ENCODE measurements at places on chromosomes 11 and 22.

GRCh38 chr11:102138670-102139069 lies 28.4 kb downstream of the YAP1 start:
- no peak for DNase-seq

- DNase-seq, result peak; percentile 54
These were observed at the start of gene ADM2 for GRCh38 chr22:50481440-50482106. ADM2 (plus strand) TSS chr22:50481543; CDS start chr22:50481848, 305 bp downstream.

- no peak for DNase-seq
These were observed 592 bp downstream of the EEF1G start for GRCh38 chr11:62573006-62573591.

DNA sequence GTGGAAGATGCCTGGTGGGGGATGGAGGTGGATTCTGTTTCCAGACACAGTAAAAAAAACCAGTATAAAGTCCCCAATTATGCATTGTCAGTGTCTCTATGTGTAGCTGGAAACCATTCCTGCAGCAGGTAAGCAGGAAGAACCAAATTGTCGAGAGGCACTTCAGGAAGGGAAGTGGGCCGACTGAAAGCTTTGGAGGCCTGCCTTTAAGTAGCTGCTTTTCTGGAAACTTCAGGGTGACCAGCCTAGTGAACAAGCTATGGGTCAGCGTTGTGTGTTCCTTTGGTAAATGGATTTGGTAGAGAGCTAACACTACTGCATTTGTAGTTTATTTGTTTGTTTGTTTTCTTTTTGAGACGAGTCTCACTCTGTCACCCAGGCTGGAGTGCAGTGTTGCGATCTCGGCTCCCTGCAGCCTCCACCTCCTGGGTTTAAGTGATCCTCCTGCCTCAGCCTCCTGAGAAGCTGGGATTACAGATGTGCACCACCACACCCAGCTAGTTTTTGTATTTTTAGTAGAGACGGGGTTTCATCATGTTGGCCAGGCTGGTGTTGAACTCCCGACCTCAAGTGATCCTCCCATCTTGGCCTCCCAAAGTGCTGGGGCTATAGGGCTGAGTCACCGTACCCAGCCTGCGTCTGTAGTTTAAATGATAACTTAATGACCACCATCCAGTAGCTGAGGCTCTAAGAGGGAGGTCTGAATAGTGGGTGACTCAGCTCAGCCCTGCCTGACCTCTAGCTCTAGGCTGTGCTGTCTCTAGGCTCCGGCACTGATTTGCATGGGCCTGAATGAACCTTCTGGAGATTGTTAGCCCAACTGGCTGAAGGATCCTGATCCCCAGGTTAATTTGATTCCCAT lies 12.8 kb downstream of the PTPRJ start:
- DNase-seq, result no peak

DNA sequence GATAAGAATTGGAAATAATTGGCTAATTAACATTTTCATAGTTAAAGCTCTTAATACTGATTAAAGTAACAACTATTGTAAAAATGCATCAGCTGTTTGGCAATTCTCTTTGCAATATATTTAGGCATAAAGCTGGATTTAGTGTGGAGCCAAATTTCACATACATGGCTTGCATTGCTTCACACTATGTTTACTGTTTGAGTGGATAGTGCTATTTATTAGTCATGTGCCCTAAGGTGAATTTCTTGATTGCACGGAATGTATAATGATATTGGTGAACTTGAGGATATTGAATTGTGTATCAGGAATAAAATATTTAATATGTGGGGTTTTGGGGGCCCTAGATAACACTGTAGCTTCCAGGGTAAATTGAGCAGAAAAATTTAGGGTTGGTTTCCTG lies 100.9 kb downstream of the AASDHPPT start:
- DNase-seq, result no peak

DNA sequence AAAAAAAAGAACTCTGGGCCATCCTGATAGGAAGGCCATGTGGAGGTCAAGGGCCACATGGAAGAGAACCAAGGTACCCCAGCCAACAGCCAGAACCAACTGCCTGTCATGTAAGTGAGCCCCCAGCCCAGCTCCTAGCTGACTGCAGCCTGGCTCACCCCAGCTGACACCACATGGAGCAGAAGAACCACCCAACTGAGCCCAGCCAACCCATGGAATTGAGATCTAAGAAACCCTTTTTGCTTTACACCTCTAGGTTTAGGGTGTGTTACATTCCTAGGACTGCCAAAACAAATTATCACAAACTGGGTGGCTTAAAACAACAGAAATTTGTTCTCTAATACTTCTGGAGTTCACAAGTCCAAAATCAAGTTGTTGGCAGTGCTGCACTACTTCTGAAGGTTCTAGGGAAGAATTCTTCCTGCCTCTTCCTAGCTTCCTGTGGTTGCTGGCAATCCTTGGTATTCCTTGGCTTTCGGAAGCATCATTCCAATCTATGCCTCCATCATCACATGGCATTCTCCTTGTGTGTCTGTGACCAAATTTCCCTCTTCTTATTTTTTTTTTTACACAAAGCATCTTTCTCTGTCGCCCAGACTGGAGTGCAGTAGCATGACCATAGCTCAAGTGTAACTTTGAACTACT lies 4.4 kb downstream of the C11orf86 start:
- DNase-seq, result no peak

- no peak for DNase-seq
These were observed 60.8 kb downstream of the SIK3 start for GRCh38 chr11:117037279-117037974.

Data from effector CD4-positive, alpha-beta T cell (primary cell).